Breast epithelium (tissue), 4 donors: ENCODE measurements at places on chromosomes 6 and 20. TPM values are rescaled to one million over a fixed set of nuclear protein-coding genes. Genes with fewer than 3 reads are reported as not detected.

- DNase-seq = no peak
These were observed 7.8 kb downstream of the USP49 start for GRCh38 chr6:41887331-41887751.

GRCh38 chr6:104995989-104996617 is 39.2 kb downstream of the LIN28B start:
- no peak for DNase-seq

GRCh38 chr6:157682856-157683481 is 140.1 kb upstream of the SNX9 start:
- DNase-seq = no peak

- no peak for DNase-seq
These were observed 68.9 kb downstream of the MAN1A1 start for GRCh38 chr6:119280668-119281067.

- DNase-seq = no peak
These were observed 6.7 kb upstream of the GJA10 start for GRCh38 chr6:89887452-89888137.

The CALHM4 gene
- not detected for total RNA-seq

The BNIP5 gene
- total RNA-seq = not detected

The FILIP1 gene
- 4.3 TPM for total RNA-seq
